ENCODE measurements at places on chromosomes 5 and 9.

DNA sequence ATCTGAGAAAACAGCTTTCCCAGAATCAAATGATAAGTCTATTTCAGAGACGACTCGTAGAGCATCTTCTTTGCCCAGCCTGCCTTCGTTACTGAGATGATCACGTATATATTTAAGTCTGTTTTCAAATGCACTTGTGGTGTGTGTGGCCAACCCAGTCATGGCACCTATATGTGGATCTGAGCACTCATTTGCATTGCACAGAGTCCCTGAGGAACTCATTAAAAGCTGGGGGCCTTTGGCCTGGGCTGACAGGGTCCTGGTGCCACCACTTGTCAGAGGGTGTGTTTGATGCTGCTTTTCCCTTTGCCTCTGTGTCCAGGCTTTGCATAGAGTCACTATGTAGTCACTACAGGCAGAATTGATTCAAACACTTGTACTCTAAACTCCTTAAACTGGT, 17.4 kb upstream of the DMRT3 start:
- no peak for DNase-seq

GRCh38 chr9:23524607-23525155, 301.4 kb downstream of the ELAVL2 start:
- no peak for DNase-seq

- DNase-seq, result no peak
Measured at GRCh38 chr5:19564036-19564435, 424.0 kb downstream of the CDH18 start.

DNA sequence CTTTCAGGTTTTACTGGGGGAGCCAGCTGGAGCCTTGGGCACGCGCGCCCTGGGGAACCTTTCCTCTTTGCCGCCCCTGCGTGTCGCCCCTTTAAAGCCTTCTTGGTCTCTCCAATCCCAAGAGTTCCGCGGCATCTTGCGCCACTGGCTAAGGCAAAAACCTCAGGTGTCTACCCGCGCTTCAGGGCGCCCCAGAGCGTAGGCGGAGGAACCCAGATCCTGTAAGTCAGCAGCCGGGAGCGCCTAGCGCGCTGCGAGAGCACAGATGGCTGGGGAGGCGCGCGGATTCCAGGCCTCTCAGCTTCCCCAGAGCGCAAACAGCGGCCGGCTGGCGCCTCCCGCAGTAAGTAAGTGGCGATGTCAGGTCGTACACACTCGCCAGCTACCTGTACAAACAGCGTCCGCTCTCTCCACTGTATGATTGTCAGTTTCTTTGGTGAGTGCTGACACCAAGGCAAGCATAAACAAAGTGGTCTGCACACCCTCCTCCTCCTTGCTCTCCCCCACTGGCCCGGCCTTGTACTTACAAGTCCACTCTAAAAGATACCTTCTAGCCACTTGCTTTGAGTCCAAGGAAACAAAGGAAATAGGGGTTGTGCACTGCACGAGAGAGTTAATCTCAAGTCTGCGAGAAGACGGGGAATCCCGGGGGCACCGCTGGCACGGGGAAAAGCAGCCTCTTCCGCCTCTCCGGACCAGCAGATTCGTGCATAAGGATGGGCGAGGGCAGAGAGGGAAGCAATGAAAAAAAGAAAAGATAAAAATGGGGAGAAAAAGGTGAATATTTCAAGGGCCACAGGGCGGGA, 2.9 kb downstream of the HTR1A start:
- no peak for DNase-seq

DNA sequence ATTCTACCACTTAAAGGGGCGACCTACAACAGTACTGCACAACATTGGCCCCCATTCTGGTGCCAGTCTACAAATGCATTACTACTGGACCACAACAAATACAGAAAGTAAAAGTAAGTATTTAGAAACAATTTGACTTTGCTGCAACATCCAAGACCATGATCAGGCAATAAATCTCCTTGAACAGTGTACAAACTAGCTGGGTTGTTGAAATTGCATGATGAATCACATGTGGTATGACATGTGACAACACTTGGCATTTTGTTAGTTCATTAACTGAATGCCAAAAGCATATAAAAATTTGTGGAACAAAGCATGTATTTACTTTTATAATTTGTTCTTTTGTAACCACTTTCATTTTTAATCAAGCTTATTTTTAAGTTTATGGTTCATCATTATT, 270.5 kb downstream of the NFIB start:
- no peak for DNase-seq

DNA sequence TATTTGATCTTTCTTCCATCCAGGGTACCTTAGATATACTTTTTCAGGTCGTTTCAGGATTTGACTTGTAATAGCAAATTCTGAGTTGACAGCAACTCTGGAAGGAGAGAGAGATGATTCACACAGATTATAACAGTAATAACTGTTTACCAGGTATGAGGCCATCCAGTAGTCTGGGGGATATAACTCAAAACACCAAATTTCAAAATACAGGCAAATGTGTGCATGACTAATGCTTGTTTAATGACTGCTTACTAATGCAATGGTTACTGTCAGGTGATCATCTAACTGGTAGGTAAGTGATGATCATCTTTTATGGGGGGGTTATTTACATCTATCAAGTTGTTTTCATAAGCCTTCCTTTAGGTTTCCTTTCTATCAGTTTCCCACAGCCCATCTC, 412.3 kb downstream of the MAT2B start:
- DNase-seq, result no peak
